ENCODE measurements at places on chromosomes 1 and 21. TPM values are rescaled to one million over a fixed set of nuclear protein-coding genes. Genes with fewer than 3 reads are reported as not detected.
A peak's percentile ranks its signal among the peaks of the same experiment; 100 is the strongest.

FAM110D gene
- 0.76 TPM for polyA plus RNA-seq

DNA sequence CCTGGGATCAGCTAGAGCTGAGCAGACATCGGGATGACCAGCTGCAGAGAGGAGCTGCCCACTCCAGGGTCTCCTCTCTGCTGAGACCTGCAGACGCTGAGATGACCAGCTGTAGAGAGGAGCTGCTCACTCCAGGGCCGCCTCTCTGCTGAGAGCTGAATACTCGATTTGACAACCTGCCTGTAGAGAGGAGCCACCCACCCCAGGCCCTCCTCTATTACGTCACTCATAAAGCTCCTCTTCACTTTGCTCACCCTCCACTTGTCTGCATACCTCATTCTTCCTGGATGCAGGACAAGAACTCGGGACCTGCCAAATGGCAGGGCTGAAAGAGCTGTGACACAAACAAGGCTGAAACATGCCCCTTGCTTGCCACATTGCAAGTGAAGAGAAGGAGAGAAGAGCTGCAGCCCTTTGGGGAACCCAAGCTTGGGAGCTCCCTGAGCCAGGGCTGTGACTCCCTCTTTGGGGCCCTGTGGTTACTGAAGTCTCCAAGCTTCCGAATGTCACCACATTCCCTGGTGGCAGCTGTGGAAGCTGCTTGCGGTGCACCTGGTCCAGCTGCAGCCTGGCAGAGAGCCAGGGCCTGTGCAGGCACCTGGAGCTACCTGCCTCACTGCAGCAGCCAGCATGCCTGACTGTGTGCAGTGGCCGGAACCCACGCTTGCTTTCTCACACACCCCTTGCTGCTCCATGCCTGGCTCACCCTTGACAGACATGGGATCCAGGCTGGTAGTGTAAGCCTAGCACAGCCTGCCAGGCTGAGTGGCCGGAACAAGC lies 59.6 kb downstream of the CC2D1B start:
- no peak for DNase-seq

DNA sequence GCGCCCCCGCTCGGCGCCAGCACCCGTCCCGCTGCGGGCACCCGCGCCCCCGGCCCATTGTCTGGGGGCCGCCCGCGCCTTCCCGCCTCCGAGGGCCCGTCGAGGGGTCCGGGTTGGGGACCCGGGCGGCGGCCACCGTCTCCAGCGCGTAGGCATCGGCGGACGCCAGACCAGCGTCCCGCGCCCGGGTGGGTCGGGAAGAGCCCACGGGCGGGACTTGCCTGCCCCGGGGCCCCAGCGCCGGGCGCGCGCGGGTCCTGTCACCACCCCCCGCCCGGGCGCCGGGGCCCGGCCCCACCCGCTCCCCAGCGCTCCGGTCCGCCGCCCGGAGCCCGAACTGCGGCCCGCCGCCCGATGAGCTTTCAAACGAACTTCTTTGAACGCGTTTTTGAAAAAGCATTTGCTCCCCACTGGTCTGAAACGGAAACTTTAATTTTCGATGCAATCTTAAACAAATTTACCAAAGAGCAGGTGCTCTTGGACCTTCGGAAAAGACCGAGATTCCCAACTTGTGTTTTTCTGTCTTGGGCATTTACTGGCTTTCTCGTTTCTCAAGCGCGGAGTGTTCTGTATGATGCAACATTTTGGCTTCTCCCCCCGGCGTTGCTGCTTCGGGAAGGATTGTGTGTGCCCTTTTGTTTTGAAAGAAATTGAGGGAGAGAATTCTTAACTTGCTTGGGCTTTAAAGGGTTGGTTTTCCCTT lies 615 bp downstream of the CLIC4 start:
- DNase-seq, result no peak

DNA sequence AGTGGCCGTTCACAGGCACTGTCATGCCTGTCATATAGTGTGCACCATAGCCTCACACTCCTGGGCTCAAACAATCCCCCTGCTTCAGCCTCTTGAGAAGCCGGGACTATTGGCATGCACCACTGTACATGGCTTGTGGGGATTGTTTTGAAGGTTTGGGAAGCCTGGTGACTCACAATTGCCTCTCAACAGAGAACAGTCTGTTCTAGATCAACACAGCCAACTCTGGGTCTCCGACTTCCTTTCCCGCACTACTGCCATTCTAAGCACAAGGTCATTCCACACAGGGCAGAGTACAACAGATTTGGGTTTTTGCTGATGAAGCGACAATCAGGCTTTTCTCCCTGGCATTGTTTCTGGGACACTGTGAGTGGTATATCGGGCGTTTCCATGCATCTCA lies 15.5 kb upstream of the AHCTF1 start:
- no peak for DNase-seq

KCNN3 gene
- 10.1 TPM for polyA plus RNA-seq

GRCh38 chr1:72780212-72780611 lies 497.9 kb upstream of the NEGR1 start:
- DNase-seq, result no peak

NPPB gene
- not detected for polyA plus RNA-seq

CLDN17 gene
- polyA plus RNA-seq, result not detected

GRCh38 chr1:156860113-156860627 lies 495 bp upstream of the NTRK1 start:
- no peak for DNase-seq

DNA sequence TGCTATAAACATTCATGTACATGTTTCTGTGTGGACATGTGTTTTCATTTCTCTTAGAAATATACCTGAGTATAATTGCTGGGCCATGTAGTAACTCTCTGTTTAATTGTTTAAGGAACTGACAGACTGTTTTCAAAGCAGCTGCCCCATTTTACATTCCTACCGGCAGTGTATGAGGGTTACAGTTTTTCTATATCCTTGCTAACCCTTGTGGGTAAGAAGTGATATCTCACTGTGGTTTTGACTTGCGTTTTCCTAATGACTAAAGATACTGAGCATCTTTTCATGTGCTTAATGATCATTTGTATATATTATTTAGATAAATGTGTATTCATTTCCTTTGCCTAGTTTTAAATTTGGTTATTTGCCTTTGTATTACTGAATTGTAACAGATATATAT lies 81.7 kb downstream of the DNM3 start:
- no peak for DNase-seq

DNA sequence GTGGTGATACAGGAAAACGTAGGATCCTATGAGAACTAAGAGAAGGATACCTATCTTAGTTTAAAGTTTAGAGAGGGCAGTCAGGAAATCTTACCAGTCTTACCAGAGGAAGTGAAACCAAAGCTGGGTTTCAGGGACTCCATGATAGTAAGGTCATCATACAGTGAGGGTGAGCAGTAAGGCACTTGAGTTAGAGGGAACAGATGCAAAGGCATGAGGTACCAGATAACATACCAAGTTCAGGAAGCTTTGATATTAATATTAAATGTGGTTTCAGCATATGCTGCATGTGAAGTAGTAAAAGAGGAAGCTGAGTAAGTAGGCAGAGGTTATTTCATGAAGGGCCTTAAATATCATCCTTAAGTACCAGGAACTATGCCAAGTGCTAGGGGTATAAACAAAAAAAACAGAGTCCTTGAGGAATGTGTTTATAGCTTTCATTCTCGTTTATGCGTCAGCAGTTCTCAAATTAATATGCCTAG lies 16.9 kb downstream of the ATG4C start:
- DNase-seq, result no peak

GRCh38 chr21:16709866-16710550 lies 802.8 kb upstream of the CXADR start:
- peak; percentile 75 for DNase-seq

DNA sequence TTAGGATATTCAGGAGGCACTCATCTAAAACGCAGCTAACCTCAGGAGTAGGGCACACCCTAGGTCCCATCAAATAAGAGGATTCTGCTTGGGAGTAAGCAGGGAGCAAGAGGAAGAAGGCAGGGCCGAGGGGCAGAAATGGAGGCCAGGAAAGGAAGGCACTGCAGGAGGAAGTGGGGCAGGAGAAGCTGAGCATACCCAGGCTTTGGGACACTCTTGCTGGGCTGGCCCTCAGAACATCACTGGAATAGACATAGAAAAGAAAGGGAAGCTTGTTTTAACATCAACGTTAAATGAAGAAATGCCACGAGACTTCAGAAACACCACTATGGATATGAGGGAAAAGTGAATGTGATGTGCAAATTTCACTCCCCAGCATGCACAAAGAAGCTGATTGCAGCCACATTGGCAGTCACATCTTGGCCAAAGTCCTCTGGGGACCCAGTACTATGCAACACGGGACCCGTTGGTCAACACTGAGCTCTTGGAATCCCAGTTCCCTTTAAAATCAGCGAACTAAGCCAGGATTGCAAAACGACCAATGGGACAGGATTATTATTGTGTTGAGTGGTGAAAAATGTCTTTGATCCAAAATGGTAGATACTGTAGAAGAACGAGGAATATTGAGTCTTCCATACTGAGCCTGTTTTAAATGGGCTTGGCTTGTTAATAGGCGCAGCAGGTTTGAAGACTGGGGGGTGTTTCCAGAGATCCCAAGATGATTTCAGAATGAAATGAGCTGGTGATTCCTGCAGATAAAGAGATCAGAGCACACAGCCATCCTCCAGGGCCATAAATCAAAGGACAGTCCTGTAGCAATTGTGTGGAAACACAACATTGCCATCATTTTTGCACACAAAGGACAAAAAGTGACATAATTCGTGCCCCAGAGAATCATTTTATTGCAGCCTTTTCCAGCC lies 152.4 kb downstream of the TOMM20 start:
- no peak for DNase-seq

DNA sequence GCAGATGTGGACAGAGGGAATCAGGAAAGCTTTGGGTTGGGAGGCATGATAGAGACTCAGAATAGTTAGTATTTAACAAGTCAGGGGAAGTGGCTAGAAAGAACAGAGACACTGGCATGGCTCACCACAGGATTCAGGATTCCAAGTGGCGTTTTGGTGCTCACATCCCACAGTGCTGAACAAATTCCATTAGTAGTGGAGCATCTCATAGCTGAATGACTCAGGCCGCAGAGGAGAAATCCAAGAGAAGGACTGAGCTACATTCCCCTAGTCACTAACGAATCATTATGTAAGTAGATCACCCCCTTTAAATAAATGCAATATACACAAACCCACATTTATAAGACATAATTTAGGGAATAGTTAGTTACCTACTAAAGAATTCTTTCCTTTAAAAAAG lies 5.0 kb upstream of the KCNJ9 start:
- no peak for DNase-seq

LCE3E gene
- polyA plus RNA-seq, result not detected

DNA sequence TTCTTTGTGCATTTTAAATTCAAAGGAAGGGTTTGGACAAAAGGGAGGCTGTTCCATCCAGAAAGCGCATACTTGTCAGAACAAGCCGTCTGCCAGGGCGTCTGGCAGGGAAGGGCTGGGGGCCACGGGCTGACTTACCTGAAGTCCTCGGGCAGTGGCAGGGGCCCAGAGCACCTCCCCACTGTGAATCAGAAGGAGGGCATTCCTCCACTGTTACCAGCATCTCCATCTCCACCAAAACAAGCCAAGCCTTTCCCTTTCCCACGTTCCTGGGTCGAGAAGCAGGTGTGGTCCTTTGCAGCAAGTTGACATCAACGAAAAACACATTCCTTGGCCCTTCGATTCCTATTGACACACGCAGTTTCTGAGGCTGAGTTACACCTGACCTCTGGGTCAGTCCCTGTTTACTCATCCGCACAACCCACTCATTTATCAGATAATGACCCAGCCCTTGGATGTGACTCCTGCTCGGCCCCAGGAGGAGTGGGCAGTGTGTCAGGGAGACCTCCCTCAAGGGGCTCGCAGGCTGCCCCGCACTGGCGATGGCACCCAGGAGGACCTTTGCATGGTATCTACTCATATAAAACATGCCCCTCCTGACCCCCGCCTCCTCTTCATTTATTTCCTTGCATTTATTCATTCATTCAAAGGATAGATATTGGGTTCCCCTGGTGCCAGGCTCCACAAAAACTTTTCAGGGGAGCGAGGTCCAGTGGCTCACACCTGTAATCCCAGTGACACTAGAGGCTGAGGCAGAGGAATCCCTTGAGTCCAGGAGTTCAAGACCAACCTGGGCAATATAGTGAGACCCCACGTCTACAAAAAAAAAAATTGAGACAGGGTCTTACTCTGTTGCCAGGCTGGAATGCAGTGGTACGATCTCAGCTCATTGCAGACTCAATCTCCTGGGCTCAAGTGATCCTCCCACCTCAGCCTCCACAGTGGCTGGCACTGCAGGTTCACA lies 60.2 kb downstream of the TOMM20 start:
- DNase-seq, result no peak

GRCh38 chr1:43587594-43587993 lies 56.9 kb downstream of the PTPRF start:
- DNase-seq, result no peak

DNA sequence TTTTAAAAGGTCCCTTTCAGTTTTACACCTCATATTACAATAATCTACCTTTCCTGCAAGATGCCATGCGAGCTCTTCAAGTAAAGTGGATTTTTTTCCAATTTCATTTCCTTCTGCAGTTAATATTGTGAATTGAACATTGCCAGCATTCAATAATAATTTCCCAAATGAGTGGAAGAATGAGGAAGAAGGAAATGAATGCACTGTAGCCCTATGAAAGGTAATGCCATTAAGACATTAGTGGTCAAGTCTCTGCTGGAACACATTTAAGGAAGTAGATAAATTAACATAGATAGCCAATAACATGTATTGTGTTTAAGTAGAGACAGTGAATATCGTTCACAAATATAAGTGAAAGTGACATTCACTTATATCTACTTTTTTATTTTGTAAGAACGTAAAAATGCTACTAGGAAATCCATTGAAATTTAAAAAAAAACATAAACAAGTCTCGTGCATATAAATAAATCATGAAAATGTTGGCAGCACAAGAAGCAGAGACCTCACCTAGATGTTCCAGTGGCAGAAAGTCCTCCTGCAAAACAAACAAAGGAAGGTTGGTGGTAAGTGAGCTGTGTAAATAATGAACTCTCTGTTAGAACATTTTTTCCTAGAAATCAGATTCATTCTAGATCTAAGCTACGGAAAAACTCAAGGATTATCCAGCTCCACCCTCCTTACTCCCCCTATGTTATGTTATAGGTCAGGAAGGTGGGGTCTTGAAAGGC lies 17.7 kb downstream of the FCRL3 start:
- no peak for DNase-seq

GRCh38 chr1:185348985-185349384 lies 31.9 kb upstream of the IVNS1ABP start:
- no peak for DNase-seq

GRCh38 chr1:11671205-11671543 lies 7.2 kb downstream of the FBXO6 start:
- DNase-seq, result no peak

DNA sequence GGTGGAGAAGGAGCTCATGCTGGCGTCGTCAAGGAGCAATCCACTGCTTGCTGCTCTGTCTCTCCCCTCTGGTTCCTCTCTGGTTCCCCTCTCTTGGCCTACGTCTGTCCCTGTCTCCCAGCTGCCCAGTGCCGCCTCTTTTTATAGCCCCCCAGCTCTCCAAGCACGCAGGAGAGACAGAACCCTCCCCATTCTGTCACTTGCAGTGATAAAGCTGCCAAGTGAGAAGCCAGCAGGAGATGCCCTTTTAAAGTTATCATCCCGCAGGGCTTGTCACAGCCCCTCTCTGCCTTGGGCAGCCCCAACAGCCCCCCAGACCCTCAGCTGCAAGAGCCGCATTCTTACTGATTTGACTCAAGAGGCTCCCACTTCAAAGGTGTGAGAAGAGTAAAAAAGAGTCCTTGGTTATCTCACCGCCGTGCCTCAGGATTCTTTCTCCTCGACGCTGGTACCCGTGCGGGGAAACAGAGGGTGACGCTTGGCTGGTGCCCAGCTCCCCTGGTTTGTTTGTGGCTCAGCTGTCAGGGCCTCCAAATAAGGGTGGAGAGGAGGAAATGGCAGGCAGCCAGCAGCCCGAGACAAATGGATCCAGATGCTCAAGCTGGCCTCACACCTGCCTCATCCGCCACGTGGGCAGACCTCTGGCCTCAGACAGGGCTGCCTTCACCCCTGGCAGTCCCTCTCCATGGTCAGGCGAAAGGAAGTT lies at the start of gene NPPA:
Gene NPPA (minus strand): TSS at position 117 of the 706 bp plus-strand sequence. CDS start 99 bp downstream, at position 18.
- no peak for DNase-seq
